ENCODE measurements at places on chromosomes 7 and 10.

GRCh38 chr7:25117226-25118047, 7.6 kb downstream of the CYCS start:
- no peak for DNase-seq

GRCh38 chr10:8034466-8035005, 20.0 kb upstream of the GATA3 start:
- DNase-seq = no peak

DNA sequence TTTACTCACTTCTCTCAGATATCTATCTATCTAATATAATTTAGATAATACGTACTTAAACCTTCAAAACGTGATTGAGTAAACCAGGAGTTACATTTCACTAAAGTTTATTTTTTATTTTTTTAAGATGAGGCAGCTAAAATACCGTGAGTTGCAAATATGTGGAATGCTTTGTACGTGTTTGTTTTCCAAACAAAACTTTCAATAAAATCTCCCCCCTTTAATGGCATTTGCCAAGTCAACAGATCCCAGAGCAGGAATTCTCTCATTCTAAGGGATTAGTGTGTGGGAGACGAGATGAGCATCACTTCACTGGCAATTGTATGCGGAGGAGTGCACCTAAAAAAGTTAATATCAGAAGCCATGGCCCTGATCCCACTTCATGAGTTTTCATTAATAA, 53.7 kb upstream of the MAGI2 start:
- no peak for DNase-seq

- DNase-seq = no peak
These were observed 166.6 kb downstream of the KIF20B start for GRCh38 chr10:89867964-89868363.

GRCh38 chr10:89609833-89610346, 35.2 kb downstream of the PANK1 start:
- no peak for DNase-seq

DNA sequence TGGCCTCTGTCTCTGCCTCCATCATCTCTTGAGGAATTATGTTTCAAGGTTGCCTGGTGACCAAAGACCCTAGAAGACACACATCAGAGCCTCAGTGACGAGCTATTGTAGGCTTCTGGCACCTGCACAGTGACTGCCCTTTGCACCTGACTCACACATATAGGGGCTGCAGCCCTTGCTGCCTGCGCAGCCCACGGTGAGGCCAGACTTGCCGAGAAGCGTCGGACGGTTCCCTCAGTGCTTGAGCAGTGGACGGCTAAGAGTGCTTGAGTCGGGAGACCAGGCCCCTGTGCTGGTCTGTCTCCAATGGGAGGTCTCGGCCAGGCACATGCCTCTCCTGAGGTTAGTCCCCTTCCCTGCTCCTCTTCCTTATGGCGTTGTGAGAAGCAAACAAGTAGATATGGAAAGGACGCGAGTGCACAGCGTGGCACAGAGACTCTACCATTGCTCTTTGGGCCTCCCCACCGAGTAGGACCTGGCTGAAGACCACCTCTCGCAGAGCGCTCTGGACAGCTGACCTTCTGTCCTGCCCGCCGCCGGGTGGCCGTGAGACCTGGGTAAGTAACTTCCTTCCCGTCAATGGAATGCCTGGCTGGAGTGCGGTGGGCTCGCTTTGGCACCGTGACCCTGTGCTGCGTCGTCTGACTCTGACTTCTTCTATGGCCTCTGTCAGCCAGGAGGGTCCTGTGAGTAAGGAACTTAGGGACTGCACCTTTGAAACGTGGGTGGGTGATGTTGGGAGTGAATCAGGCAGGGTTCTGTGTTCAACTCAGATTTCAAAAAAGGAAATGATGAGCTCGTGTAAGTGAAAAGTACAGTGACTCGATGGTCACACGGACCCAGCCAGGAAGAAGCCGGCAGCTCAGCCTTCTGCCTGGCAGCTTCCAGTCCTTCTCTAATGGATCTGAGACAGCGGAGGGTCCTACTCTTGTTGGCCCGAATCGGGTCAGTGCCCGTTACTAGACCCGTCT, 33.7 kb downstream of the ZNF775 start:
- DNase-seq = no peak

DNA sequence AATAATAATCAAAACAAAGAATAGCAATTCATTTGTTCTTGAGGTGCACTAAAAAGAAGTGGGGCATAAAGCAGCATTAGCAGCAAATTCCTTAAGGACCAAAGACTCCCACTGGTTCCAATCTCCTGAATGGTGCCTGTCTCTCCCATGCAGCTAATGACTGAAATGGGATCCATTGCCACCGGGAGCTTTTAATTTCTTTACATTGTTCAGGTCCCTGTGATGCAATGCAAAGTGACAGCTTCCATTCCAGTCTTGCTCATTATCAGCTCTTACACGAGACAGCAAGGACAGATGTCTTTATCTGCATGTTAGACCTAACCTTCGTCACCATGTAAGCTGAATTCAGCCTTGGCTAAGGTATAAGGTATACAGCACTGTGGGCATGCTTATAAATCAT, 148.1 kb downstream of the POU6F2 start:
- no peak for DNase-seq

GRCh38 chr7:8185926-8186683, 75.9 kb downstream of the ICA1 start:
- DNase-seq = no peak
